ENCODE measurements at places on chromosomes 5 and 9. TPM values are rescaled to one million over a fixed set of nuclear protein-coding genes. Genes with fewer than 3 reads are reported as not detected.

The ECM2 gene
- 54.6 TPM for total RNA-seq

The SMIM15 gene
- 41.1 TPM for total RNA-seq

The OR1J2 gene
- not detected for total RNA-seq

The SMIM33 gene
- not detected for total RNA-seq

The SLC22A4 gene
- total RNA-seq: 4.6 TPM

The AJM1 gene
- 6.1 TPM for total RNA-seq

The HAND1 gene
- not detected for total RNA-seq

The TSSK1B gene
- total RNA-seq: 0.18 TPM

The SLC46A2 gene
- total RNA-seq: not detected

The PCDHGA4 gene
- 7.1 TPM for total RNA-seq

The CD74 gene
- total RNA-seq: 677 TPM

The ARL10 gene
- total RNA-seq: 32.4 TPM

The FREM1 gene
- 18.9 TPM for total RNA-seq

The PRLR gene
- total RNA-seq: 3.2 TPM

The SYK gene
- 31.5 TPM for total RNA-seq

The PRXL2C gene
- total RNA-seq: 23.6 TPM

Measured in aorta (tissue), 5 donors.